ENCODE measurements at places on chromosomes 6 and 20. TPM values are rescaled to one million over a fixed set of nuclear protein-coding genes. Genes with fewer than 3 reads are reported as not detected.

Gene ZFP57
- not detected for total RNA-seq

Gene HTR1B
- 11.4 TPM for total RNA-seq

Gene ACTL10
- 0.52 TPM for total RNA-seq

Gene CRISP2
- not detected for total RNA-seq

GRCh38 chr6:1306133-1306532 is 5.8 kb upstream of the FOXQ1 start:
- no peak for DNase-seq
- no peak overlapping the region for H3K27ac ChIP-seq
- H3K4me3 ChIP-seq: no peak overlapping the region

DNA sequence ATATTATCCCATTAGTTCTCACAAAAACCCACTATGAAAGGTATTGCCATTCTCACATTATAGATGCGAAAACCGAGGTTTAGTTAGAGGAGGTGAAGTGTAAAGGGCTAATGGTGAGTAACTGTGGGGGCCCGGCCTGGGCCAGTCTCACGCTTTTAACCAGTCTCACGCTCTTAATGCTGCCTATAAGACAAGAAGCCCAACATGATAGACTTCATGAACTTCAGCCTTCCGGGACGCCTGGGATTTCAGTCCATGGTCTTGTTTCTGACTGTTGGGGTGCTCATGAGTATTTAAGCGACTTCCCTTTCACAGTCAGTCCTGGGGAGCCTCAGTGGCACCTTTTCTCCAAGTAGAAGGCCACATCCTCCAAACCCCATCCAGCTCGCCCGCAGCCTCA is 31.7 kb downstream of the AGPAT4 start:
- no peaks in the 10 kb centered on the region for H3K36me3 ChIP-seq
- H3K27me3 ChIP-seq: no peaks in the 10 kb centered on the region
- no peak for DNase-seq
- H3K4me3 ChIP-seq: no peak overlapping the region

GRCh38 chr6:44078827-44079671 is 48.2 kb downstream of the MRPL14 start:
- H3K36me3 ChIP-seq: no peaks in the 10 kb centered on the region
- H3K4me3 ChIP-seq: no peak overlapping the region
- H3K4me1 ChIP-seq: peaks cover 12% of the 10 kb centered on the region
- H3K27ac ChIP-seq: no peak overlapping the region
- no peaks in the 10 kb centered on the region for H3K27me3 ChIP-seq

DNA sequence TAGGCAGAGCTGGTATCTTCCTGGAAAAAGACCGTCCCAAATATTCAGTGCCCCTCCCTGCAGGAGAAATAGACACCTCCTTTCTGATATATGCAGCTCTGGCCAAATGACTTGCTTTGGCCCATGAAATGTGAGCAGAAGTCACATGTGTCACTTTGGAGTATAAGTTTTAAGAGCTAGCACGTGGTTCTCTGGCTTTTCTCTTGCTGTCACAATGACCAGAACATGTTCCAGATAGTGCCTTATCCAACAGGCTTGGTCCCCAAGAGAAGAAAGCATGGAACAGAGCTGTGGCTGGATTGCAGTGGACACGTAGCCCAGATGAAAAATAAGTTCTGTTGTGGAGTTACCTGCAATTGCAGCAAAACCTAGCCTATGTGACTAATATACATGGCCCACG is 40.4 kb downstream of the UNC5CL start:
- peaks cover 37% of the 10 kb centered on the region for H3K27me3 ChIP-seq
- H3K4me3 ChIP-seq: no peak overlapping the region
- no peaks in the 10 kb centered on the region for H3K36me3 ChIP-seq
- H3K4me1 ChIP-seq: peaks cover 14% of the 10 kb centered on the region
- DNase-seq: no peak

Measured in osteocyte (in vitro differentiated cells).